ENCODE measurements at places on chromosomes 1 and 21.

DNA sequence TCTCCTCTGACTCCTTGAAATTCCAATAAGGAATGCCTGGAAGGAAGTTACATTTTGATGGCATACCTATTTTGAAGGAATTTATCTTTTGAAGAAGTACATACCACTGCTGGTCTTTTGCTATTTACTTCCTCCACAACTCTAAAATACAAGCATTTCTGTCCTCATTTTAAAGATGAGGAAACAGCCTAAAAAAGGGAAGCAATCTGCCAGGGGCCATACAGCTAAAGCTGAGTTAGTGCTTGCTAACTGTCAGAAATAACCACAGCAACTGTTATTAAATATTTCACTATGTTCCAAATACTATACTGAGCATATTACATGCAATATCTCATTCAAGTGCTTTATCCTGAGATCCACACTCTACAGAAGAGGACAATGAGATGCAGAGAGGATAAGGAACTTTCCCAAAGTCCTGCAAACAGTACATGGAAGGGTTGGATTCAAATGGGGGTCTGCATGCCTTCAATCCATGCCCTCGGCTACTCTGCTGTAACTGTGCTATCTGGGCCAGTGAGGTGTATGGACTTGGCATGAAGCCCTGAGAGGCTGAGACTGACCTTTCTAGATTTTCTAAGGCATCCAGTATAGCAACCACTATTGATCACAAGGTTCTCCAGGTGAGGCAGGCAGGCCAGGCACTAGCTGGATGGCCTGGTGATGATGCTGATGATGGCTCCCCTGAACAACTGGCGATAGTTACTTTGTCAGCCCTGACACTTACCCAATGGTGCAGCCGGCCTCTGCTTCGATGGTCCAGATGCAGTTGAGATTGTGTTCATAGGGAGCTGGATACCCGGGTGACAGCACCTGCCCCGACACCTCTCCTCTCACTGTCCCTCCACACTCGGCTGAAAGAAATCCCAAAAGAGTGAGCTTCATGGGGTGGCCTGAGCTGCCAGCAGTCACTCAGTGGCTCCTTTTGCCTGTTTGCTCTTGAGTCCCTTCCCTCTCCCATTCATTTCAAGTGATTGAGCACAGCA is 171.4 kb upstream of the HMGB4 start:
- no peak for DNase-seq

DNA sequence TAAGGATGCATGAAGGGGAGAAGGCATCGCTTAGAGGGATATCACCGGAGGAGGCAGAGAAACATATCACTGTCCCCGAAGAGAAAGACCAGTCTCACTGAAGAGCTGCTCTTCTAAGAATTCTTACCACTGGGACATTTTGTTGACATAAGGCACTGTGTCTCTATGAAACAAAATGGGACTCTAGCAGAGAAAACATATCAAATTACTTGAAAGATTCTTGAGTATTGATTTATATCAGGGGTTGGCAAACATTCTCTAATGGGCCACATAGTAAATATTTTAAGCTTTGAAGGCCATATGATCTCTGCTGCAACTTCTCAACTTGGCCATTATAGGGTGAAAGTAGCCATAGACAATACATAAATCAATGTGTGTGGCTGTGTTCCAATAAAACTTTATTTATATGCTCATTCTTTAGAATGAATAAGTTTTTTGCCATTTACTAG is 41.0 kb upstream of the GREM2 start:
- no peak for DNase-seq

GRCh38 chr1:234628089-234628488 is 18.1 kb upstream of the IRF2BP2 start:
- DNase-seq, result no peak

GRCh38 chr1:203187689-203188264 is 1.3 kb upstream of the CHI3L1 start:
- DNase-seq, result no peak

DNA sequence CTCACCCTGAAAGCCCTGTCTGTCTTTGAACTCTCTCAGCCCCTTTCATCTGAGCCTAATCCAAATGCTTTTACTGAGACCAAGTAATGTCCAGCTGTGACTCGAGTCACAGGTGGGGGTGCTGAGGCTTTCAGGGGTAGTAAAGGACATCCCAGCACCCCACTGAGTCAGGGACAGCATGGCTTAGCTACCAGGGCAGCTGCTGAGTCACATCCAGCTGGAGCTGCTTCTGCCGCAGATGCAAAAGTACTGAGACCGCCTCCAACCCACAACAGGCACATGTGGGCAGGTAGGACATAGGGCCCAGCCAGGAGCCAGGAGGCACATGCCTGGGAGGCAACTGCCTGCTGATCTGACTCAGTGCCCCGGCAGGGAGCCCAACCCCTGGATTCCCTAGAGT is 6.7 kb upstream of the VSIG8 start:
- DNase-seq, result no peak

- DNase-seq, result no peak
Observed at GRCh38 chr1:192243721-192244120, 73.1 kb upstream of the RGS21 start.

DNA sequence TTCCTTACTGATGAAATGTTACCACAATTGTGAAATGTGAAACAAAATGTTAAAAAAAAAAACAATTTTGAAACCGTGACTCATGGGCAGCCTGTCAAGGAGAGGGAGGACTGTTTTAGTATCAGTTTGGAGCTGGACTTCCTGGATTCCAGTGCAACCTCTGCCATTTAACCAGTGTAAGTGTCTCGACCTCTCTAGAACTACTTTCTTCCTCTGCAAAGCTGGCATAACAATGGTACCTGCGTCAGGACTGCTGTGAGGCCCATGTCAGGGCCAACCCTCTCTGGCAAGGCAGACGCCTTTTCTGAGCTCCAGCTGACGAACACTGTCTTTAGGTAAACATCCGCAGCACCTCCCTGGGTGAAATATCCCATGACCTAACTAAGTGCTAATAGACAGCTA is 20.9 kb downstream of the URB1 start:
- no peak for DNase-seq

DNA sequence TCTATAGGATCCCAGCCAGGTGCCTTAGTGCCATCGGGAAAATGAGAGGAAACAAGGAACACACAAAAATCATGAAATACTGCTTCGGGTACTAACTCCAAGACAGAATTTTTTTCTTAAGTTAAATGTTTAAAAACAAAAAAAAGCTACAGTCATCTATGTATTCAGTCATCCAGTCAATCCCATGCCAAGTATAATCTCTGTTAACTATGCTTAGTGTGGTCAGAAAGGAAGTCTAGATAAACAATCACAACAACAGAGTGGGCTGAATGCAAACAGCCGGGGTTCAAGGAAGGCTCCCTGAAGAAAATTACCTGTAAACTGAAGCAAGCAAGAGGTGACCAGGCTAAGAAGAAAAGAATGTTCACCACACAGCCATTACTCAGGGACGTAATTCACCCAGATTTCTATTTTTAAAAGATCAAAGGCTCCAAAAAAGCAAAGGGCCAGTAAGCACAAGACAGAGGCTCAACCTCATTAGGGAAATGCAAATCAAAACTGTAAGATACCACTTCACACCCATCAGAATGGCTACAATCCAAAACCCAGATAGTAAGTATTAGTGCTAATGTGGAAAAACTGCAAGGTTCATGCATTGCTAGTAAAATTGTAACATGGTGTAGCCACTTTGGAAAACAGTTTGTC is 53.0 kb downstream of the RERE start:
- DNase-seq, result no peak

DNA sequence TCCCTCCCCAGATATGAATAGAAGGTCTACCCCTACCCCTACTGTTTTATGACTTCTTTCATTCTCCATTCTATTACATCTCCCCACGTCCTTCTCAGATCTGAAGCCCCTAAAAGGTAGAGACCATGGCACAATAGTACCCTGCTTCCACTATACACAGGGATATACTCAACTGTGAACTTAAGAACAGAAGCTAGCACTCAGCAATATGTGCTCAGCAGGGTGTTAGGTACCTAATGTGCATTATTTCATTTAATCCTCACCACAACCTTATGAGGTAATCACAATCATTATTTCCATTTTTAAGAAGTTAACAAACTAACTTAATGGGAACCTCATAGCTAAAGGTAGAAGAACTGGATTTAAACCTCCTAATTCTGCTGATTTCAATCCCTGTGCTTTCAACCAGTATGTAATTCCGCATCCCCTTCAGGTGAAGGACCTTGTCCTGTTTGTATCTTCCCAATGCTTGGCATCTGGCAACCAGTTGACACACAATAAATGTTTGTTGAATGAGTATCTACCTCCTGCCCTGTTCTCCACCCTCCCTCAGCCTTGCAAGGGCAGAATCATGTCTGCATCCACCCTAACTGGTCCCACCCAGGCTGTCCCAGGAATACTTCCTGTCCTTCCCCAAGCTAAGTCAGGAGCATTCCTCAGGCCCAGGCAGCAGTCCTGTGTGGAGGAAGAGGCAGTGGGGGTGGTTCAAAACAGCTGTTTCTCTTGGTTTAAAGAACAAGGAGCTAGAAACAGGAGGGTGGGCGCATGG is 6.5 kb downstream of the DENND2D start:
- no peak for DNase-seq

DNA sequence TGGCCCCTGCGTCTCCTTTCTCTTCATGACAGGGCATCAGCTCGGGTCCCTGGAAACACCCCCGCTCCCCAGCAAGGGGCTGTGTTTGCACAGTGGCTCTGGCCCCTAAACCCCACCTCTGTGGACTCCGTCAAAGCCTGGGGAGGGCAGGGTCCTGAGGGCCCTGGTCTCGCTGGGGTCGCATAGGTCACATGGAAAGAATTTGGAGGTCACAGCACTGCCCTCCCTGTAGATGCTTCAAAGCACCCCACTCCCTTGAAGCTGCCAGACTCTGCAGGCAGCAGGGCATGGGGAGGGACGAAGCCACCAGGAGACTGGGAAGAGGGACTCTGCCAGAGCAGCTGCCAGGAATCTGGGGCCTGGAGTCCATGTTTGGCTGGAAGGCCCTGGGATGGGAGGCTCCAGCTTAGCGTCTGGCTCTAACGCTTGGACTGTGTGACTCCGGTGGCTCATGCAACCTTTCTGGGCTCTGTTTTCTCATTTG is 36.6 kb upstream of the ECE1 start:
- DNase-seq, result no peak

DNA sequence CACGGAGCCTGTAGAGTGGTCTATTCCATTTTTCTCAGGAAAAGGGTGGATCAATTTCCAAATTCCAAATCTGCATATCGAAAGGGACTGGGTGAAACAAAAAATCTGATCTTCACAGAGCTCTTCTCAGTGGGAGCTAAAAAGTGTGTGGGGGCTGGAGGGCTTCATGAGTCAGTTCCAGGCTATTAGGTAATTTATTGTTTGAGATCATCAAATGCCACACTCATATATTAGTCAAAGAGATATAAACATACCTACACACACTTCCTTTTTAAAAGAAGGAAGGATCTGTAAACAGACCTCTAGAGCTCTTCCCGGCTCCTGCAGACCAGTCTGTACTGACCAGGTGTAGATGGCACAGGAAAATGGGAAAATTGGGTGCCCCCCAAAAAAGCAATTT is 175.4 kb downstream of the ZBTB18 start:
- DNase-seq, result no peak

- DNase-seq, result no peak
Observed at GRCh38 chr1:192529811-192530210, 45.8 kb upstream of the RGS1 start.

DNA sequence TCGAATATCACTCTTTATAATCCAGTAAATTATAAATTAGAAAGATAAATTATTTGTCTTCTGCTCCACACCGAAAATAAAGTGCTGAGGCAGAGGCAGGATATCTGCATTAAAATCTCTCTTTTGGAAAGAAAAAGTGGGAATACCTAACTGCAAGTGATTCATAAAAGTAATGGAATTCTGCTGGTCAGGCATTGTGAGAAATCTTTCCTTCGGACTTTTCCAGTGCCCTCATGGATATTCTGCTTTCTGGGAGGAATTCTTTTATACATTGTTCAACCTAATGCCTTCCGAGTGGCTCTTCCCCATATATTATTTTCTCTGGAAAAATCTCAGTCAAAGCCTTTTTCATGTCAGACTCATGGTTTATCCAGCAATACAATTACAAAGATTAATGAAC is 158.3 kb upstream of the RNPC3 start:
- DNase-seq, result no peak

DNA sequence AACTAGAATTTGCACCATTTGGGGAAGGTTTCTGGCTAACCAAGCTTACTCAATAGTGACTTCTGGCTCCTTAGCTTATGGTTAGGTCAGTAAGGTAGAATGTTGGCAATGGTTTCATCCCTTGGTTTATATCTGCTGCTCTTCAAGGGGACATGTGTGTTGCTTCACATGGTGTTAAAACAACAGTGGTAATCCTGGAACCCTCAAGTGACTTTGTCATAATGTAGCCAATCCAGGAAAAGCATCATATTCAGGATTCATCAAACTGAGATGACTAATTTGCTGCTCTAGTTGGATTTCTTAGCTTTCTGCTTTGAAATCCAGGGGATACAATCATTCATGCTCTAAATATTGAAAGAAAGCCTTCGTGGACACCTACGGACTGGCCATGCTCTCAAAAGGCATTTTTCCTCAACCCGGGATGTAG is 108.7 kb downstream of the RGL1 start:
- DNase-seq, result no peak

DNA sequence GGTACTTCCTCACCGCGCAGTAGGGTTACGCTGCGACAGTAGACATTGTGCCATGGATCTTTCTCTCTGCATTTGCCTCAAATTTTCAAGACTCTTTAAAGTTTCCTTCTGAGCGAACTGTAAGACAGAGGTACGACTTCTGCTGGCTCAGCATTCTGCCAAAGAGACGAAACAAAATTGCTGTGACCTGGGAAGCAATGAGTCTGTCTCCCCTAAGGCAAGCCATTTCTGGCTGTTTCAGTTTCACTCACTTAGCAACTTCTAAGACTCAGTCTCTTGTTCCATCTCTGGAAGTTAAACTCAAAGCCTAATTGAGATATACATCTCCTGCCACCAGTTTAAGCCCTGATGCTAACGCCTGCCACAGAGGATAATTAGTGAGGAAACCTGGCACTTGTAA is 510.9 kb upstream of the DAB1 start:
- no peak for DNase-seq

GRCh38 chr1:30533141-30533540 is 190.2 kb downstream of the MATN1 start:
- DNase-seq, result no peak

DNA sequence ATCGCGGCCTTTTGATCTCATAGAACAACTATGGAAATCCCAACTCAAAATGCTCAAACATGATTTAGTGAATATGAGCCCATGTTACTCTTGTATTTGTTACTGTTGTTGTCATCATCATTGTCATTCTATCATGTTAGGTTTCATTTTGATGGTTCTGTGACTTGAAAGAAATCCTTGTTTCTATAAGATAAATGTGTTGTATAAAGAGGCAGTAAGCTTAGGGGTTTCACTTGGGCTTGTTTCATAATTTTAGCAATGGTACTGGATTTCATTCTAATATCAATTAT is 15.3 kb upstream of the GBP5 start:
- no peak for DNase-seq

- DNase-seq, result no peak
Observed at GRCh38 chr1:163346326-163346870, 24.6 kb downstream of the NUF2 start.

- no peak for DNase-seq
Observed at GRCh38 chr1:43285269-43285990, at the start of gene C1orf210. C1orf210 (minus strand) TSS chr1:43285581; CDS start chr1:43283270, 2,311 bp downstream.
